Stimulated activated CD8-positive, alpha-beta memory T cell treated with anti-CD3 and anti-CD28 coated beads, Interleukin-7, amount 100 ng/mL, for 48 hours (primary cell): ENCODE measurements at places on chromosomes 3 and 15.

DNA sequence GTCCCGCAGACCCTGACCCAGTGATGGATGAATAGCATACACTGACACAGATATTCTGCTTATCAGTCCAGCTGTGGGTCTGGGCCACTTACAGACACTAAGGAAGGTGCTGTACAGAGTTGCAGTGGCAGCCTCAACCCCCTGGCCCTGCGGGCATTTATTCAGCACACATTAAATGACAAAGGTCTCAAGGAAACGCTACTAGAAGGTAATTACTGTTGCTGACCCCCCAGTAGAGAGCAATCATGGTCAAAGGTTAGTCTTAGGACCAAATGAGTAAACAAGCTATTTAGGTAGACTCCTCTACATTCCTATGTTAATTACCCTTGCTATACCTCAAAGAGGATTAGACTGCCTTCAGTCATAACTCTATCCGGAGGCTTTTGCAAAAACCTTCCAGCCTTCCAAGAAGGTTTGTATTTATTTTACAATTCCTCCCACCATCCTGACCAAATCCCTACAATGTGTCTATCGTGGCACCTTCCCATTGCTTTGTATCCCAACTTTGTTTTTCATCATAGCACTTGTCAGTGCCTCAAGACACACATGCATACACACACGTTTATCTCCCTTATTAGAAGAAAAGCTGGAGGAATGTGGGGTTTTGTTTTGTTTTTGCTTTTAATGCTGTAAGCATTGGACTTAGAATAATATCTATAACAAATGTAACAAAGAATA, 227.9 kb downstream of the PYDC2 start:
- DNase-seq: no peak

GRCh38 chr3:149732234-149732633, 20.1 kb downstream of the COMMD2 start:
- no peak for DNase-seq

DNA sequence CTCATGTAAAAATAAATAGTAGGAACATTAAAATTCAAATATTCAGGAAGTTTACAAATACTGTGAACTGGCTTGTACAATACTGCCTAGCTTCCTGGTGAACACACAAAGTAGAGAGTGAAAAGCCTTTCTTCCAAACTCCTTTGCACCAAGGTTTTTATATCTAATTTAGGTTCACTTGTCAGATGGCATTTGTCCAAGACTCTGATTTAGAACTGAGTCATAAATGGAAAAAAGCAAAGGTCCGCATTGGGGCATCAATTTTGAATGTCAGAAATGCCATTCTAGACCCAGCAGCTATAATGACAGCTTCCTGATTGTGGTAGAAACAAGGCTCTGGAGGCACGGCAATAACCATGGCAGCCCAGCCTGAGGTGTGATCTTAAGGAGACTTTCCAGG, 160.7 kb downstream of the PDE8A start:
- no peak for DNase-seq

DNA sequence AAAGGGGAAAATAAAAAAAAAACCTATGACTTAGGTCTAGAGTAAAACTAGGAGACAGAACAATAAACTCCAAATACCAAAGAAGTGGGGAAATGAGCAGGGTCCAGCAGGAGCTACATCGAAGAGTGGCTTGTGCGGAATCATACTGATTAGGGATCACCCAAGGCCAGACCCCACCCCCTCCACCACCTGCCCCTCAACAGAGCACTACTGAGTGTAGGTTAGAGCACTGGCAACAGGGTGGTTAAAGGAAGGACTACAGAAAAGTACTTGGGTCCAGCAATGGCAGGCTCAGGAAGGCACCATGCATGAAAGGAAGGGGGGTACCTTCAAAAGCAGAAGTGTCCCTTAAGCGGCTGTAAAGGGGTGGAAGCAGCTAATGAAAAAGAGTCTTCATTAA, 96.2 kb downstream of the UBE3A start:
- DNase-seq: no peak

GRCh38 chr3:136409549-136409948, 159.4 kb downstream of the PCCB start:
- DNase-seq: no peak

DNA sequence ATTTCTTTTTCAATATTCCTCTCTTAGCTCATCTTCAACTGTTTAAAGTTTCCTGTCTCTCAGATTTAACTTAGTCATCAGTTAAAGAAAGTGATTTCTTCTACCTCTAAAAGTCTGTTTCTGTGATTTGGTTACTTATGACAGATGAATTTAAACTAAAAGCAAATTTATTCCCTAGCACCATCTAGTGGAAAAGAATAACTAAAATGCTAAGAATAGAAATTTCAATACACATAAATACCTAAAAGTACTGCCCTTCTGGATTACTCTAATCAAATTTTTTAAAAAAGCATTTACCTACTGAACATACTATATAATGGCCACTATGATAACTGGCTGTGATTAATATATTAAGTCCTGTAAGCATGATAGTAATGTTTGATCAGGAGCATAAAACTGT, 14.0 kb upstream of the ZCWPW2 start:
- no peak for DNase-seq
